Activated CD4-positive, alpha-beta T cell treated with anti-CD3 and anti-CD28 coated beads for 48 hours (primary cell): ENCODE measurements at places on chromosomes 3 and 15.

DNA sequence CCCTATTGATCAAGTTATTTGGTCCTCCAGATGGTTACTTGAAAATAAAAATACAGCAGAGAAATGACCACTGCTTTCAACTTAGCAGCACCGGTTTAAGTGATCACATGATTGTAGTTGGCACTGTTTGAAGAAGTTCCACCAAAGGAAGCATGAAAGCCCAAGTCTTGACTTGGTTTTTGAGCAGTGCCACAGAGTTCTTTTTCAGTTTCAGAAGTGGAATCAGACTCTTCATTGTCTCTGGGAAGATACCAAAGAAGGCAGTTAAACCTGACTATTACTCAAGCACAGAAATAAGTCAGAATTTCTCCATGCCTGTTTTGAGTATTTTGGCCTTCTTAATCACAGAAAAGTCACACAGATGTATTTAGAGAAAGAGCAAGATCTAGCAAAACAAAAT, 66.7 kb downstream of the BBX start:
- no peak for DNase-seq

DNA sequence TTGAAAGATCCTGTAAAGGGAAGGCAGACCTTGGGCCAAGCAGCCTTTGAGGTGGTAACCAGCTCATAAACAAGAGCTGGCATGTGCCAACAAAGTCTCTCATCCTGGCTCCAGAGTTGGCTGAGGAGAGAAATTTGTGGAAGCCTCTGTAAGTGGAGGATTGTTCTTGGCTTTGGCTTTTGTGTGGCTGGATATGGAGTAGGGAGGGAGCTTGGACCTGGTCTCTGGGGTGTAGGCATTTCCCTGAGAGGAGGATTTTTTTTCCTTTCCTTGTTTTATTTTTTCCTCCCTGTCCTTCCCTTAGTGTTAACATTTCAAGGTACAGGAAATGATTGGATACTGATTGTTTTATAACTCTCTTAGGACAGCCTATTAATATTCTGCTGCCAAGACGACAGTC, 60.8 kb downstream of the ZNF609 start:
- no peak for DNase-seq

GRCh38 chr3:112651516-112651915, 10.6 kb upstream of the CCDC80 start:
- DNase-seq: no peak

- no peak for DNase-seq
These were observed 201.1 kb downstream of the TLE3 start for GRCh38 chr15:69896606-69897005.

GRCh38 chr3:146404436-146404835, 64.9 kb downstream of the PLSCR2 start:
- DNase-seq: no peak

GRCh38 chr3:177224414-177224813, 27.1 kb upstream of the TBL1XR1 start:
- DNase-seq: no peak

DNA sequence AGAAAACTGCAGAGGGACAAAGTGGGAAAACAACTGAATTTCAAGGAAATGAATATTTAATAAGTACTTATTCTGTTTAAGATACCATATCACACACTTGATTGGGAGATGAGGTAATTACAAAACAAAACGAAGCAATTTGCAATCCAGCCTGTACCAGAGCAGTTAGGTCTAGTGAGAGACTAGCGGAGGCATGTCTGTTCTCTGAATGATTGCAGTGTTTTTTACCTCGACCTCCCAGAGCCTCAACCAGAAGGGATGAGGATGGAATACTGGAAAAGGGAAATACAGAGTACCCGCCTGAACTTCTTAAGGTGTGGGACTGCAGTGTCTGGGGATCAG, 59.5 kb downstream of the PIK3CB start:
- DNase-seq: no peak

DNA sequence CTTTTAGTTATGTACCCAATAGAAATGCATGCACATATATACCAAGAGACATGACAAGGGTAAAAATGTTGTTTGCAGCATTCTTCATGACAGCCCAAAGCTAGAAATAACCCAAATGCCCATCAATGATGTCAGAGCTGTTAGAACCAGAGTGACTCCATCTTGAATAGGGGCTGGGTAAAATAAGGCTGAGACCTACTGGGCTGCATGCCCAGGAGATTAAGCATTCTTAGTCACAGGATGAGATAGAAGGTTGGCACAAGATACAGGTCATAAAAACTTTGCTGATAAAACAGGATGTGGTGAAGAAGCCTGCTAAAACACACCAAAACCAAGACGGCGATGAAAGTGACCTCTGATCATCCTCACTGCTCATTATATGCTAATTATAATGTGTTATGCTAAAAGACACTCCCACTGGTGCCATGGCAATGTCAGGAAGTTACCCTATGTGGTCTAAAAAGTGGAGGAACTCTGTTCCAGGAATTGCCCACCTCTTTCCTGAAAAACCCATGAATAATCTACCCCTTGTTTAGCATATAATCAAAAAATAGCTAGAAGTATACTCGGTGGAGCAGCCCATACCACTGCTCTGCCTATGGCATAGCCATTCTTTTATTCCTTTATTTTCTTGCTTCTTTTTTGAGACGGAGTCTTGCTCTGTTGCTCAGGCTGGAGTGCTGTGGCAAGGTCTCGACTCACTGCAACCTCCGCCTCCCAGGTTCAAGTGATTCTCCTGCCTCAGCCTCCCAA, 32.9 kb downstream of the ZBTB11 start:
- peak; percentile 55 for DNase-seq

- peak; percentile 18 for DNase-seq
These were observed 26.0 kb upstream of the MCTP2 start for GRCh38 chr15:94205366-94205765.

DNA sequence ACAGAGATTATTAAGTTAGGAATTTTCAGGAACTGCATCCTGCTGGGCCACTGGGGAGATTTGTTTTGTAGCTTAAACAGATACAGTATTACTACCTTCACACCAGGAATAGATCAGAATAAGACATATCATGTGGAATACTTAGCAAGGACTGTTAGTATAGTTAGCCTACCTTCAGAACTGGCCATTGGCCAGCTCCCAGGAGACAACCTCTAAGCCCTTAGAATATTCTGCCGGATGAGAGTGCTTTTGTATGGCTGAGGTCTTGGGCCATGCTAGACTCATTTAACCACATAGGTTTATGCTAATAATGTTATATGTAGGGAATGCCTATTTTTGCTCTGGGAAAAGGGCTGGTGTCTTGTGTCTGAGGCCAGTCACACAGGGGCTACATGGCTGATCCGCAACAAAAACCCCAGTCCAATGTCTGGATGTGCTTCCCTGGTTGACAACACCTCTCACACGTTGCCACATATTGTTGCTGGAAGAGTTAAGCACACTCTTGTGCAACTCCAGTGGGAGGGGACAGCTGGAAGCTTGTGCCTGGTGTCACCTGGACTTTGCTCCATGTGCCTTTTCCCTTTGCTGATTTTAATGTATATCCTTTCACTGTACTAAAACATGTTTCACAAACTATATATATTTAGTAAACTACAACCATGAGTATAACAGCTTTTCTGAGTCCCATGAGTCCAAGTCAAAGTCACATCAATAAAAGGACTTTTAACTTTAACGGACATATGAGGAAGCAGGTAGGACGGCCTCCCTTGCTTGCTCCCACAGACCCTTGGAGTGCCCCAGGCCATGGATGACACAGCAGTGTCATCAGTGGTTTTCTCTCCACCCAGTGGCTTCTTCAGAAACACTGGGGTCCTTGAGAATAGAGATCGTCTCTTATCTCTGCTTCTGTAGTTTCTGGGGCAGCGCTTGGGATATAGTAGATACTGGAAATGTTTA, 118.0 kb upstream of the C3orf80 start:
- DNase-seq: no peak

- DNase-seq: no peak
These were observed 325.6 kb upstream of the UMPS start for GRCh38 chr3:124404621-124405020.

- DNase-seq: no peak
These were observed 270.7 kb upstream of the LRTM1 start for GRCh38 chr3:55198554-55198953.

GRCh38 chr3:106013971-106014370, 145.2 kb upstream of the CBLB start:
- peak; percentile 18 for DNase-seq

DNA sequence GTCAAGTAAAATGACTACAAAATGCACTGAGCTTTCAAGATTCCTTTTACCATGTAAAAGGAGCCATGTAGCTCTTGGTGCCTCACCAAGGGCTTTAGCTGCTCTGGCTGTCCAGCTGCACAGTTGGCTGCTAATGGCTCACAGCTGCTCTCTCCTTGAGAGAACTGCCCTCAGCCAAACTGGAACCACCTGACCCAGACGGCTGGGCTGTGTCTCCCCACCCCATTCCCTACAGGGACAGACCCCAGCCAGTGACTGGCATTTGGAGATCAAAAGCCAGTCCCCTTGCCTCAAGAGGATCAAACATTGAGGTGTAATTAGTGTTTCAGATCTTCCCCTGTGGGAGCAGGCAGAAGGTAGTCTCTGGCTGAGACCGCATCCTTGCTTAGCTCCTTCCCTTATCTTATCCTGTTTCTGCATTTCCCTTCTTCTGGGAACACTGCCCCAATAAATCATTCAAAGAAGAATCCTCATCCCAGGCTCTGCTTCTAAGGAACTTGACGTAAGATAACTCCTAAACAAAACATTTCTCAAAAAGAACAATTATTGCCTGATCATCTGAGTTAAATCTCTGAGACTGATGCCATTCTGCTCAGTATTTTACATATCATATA, 28.6 kb upstream of the UBE2E2 start:
- DNase-seq: no peak

DNA sequence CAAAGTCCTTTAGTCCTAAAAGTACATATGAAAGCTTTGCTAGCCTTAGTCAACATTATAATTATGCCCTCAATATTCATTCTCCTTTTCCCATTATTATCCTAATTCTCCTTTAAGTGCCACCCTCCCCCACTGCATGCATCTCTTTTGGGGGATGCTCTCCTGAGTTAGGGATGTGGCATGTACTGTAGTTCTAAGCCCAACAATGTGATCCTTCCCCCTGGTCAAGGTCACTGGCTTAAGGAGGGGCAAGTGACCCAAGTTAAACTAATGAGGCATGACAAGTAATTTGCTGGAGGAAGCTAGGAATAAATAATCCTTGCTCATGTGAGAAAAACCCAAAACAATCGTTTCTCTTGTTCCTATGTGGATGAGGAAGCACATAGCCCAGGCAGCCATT, 343.9 kb upstream of the SUCLG2 start:
- no peak for DNase-seq

DNA sequence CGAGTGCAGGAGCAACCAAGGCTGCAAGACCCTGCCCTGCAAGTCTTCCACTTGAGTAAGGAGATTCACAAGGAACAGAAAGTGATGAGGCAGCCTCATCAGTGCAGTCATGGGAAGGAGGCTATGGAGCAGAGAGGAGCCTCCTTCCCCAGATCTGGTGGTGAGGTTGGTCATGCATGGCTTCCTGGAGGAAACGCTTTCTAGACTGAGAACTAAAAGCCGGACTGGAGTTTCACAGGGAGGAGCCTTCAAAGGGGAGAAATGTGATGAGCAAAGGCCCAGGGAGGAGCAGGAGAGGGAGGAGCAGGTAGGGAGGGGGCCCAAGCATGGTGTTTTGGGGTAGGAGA, 139.9 kb downstream of the SRGAP3 start:
- DNase-seq: no peak

GRCh38 chr15:64694816-64695215, 80.6 kb downstream of the RBPMS2 start:
- DNase-seq: no peak

- peak; percentile 81 for DNase-seq
These were observed 12.7 kb upstream of the TSPAN3 start for GRCh38 chr15:77083381-77084160.

DNA sequence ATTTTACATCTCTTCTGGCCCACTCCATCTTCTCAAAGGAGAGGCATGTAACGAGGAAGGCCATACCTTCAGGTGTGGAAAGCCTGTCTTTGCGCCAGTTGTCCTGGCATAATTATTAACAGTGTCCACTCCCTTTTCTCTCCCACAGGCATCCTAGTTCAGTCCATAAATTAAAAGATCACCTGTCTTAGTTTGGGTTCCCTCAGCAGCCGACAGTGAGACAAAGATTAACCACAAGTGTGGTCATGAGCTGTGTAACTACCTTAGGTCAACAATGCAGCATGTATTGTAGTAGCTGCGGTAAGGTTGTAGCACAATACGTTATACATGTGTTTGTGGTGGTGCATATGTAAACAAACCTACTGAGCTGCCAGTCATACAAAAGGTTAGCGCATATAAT, 103.3 kb upstream of the GALNT15 start:
- DNase-seq: no peak

DNA sequence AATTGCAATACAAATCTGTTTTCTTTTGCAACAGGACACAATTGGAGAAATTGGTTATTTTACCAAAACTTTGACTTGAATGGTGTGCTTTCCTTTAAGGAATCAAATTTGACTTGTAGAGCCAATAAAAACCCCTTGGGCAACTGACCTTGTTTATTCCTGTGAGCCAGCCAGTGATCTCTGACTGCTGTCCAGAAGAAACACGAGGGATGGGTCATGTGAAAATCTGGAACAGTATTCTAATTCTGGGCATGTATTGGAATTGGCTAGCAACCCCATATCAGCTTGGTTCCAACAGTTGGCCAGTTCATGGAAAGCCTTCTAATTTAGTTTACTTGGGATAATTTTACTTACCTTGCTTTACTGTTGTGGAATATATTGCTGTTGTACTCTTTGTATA, 19.1 kb upstream of the HHATL start:
- DNase-seq: no peak

DNA sequence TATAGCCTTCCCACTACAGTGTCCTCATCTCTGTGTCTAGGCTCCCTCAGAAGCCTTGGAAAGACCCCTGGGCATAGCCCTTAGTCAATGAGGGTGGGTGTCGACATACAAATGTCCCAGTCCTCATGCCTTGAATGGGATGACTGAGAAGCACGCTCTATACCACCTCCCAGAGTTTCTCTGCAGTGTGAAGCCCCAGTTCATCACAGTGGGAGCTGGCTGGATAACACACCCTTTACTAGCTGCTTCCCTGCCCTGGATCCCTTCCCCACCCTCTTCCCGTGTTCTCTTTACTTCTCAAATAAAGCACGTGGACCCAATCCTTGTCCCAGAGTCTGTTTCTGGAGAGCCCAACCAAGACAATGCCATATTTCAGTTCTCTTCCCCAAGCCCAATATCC, 239.3 kb downstream of the VPS13C start:
- no peak for DNase-seq

DNA sequence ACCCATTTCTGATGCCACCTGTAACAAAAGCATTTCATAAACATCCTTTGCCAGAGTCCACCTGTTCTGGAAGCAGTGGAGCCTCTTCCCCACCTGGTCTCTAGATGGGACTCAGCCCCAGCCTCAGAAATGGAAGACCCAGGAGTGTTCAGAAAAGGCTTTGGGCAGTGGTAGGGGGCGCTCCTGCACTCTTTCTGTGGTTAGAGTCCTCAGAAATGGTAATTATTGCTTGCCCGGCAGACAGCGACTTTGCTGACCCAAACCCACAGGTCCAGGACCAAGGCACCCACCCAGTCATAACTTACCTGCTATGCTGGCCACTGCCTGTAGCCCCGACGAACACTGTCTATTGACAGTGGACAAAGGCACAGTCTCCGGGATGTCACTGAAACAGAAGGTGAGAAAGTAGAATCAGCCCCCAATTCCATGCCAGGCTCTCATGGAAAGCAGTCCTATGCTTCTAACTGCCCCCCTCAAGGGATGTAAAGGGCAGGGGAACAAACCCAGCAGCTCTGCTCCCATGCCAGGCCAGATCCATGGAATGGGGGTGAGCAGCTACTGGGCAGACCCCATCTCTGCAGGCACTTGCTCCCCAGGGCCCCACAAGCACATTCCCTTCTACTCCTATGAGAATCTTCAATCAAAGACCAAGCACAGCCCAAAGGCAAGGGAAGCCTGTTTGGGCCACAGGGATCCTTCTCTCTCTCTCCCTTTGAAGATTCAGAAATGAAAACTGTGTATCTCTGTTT, 5.1 kb downstream of the ACAA1 start:
- peak; percentile 44 for DNase-seq
